NCI-H2081 treated with DMSO at 0.1 percent for 48 hours (cell line): ENCODE measurements at places on chromosomes 2 and 18.

DNA sequence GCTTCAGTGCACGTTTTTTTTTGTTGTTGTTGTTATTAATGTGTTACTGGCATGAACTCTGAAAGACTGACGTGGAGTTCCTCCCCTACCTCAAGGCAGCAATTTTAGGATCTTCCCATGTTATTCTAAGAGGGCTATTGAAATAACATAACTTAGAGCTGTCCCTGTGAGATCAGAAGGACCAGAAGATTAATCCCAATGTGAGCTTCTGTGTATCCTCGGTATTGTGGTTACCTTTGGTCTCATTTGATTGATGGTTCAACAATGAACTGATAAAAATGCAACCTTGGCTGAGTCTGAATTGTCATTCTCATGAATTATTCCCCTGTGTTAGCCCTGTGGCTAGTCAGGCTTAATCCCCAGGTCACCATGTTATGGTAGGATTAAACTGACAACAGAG, 394.1 kb downstream of the TRIB2 start:
- no peak for DNase-seq

DNA sequence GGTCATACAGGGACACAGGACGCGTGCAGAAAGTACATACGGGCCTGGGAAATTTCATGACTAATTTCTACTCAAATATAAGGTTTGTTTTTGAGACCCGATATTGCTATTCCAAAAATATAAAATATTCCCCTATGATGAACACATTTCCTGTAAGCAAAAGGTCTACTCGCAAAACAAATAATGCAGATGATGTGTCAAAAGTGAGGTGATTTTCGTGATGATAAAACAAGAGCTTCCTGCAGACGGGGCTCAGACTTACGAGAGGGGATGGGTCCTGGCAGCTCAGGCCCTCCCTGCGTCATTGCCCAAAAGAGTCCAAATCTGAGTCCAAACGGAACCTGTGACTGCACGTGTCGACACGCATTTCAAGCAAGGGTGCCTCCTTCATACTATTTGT, 62.7 kb downstream of the MBP start:
- no peak for DNase-seq

GRCh38 chr2:9263428-9263827, 56.8 kb downstream of the ASAP2 start:
- no peak for DNase-seq

- DNase-seq: no peak
These were observed 195.6 kb downstream of the HRH4 start for GRCh38 chr18:24656050-24656449.

DNA sequence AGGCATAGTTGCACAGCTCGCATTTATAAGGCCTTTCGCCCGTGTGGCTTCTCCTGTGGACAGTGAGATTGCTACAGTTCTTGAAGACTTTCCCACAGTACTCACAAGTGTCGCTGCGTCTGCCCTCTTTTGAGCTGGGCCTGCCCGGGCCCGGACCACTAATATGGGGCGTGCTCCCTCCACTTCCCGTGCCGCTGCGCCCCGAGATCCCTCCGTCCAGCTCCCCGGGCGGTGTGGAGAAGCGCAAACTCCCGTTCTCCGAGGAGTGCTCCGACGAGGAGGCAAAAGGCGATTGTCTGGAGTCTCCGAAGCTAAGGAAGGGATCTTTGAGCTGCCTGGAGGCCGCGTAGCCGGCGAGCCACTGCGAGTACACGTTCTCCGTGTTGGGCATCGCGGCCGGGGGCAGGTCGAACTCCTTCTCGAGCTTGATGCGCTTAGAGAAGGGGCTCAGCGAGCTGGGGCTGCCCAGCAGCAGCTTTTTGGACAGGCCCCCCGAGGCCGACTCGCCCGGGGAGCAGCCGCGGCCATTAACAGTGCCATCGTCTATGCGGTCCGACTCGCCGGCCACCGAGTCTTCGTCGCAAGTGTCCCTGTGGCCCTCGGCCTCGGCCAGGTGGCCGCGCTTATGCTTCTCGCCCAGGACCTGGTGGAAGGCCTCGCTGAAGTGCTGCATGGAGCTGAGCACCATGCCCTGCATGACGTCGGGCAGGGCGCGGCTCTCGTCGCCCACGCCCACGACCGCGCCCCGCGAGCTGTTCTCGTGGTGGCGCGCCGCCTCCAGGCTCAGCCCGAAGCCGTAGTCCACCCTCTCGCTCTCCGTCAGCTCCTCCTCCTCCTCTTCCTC, 92.7 kb downstream of the BCL11A start:
- DNase-seq: no peak
